ENCODE measurements at places on chromosomes 3 and 15.

DNA sequence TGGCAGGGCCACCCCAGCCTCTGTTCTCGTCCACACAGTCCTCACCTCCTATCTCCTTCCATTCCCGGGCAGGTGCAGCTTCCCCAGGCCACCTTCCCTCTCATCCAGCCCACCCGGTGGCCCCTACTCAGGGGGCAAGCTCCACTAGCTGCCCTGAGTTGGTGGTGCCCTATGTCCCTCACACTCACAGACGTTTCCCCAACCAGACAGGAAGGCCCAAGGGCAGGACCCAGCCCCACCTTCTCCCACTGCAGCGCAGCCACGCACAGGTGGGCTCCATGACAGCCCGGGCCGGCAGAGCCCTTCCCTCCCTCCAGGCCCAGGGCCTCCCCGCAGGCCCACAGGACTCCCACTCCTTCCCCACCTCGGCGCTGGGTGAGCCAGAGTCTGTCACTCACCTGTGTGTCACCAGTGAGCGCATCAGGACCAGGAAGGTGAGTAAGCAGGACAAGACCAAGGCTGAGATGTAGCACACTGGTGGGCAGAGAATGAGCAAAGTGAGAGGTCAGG is 11.1 kb downstream of the ISLR start:
- no peak for DNase-seq

DNA sequence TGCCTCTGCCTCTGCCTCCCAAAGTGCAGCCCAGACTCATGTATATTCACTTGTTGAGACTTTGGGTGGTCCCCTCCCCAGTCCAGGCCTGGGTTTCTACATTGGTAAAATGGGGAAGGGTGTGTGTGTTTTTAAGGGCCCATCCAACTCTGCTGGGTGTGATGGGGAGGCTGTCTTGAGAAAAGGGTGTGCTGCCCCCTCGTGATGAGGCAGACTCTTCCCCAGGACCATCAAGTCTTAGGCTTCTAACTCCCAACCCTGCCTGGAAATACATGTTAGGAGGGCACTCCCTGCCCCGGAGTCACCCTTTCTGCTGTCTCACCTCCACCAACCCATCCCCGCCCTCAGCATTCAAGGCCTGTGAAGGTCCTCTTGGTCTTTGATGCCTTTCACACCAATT is 4.4 kb upstream of the PTPN23 start:
- DNase-seq: no peak

DNA sequence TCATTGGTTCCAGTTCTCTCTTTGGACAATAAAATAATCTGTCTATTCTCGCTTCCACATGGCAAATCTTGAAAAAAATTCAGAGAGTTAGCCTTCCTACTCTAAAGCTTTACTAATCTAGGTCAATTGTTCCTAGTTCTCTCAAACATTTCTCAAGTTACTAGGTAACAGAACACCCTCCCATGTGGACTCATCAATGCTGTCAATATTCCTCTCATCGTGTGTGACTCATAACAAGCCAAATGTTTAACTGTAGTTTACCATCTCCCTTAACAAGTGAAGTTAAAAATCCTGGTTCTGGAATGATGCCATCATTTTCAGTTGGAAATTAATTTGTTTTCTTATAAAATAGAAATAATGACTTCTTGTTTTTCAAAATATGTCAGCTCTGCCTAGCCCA is 438.6 kb downstream of the ROBO1 start:
- DNase-seq: no peak

GRCh38 chr15:81301815-81302399 is 22.0 kb downstream of the STARD5 start:
- DNase-seq: no peak

GRCh38 chr15:95439922-95440376 is 890.6 kb upstream of the NR2F2 start:
- DNase-seq: no peak

DNA sequence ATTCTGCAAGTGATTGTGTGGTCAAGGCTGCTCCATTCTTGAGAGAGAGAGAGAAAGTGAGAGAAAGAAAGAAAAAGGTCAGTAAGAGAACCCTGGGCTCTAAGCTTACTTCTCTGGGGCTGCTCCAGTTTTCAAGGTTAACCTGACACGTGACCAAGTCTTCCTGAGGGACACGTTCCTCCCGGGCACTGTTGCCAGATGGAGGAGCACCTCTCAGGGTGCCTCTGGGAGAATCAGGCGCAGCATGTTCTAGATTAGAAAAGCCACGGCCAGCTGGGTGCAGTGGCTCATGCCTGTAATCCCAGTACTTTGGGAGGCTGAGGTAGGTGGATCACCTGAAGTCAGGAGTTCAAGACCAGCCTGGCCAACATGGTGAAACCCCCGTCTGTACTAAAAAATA is 60.8 kb downstream of the ITGA11 start:
- no peak for DNase-seq

- DNase-seq: no peak
Measured at GRCh38 chr3:181050738-181051137, 61.2 kb upstream of the DNAJC19 start.

- DNase-seq: peak; percentile 49
Measured at GRCh38 chr3:172461530-172462138, 13.4 kb upstream of the GHSR start.

- no peak for DNase-seq
Measured at GRCh38 chr3:171967932-171968678, 71.3 kb upstream of the FNDC3B start.
